Stimulated activated CD4-positive, alpha-beta T cell treated with anti-CD3 and anti-CD28 coated beads, Interleukin-2, amount 100 ng/mL, for 24 hours (primary cell): ENCODE measurements at places on chromosomes 6 and 20.

GRCh38 chr6:124260337-124260736 lies 456.7 kb downstream of the NKAIN2 start:
- no peak for DNase-seq

GRCh38 chr6:162699961-162700360 lies 27.6 kb downstream of the PRKN start:
- no peak for DNase-seq

DNA sequence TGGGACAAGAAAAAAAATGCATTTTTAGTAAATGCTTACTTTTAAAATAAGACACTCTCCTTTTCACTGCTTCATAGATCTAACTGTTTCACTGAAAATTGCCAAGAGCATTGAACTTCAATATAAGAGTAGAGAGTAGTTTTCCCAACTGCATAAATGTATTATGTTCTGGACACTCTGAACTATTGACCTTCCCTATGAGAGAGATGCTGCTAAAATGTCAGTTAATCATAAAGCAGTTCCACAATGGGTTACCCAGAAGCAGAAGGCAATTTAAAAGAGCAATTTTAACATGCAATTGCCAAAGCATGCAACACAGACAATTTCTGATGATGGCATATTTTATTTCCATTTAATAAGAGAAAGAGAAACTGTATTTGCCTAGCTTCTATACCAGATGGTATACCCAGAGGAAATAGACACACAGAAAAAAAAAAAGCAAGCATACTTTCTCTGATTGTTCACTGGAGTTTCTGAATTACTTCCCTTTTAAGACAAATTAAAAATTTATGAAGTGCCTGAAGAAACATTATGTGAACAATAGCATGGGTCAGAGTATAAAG lies 279.1 kb upstream of the THEMIS start:
- no peak for DNase-seq

DNA sequence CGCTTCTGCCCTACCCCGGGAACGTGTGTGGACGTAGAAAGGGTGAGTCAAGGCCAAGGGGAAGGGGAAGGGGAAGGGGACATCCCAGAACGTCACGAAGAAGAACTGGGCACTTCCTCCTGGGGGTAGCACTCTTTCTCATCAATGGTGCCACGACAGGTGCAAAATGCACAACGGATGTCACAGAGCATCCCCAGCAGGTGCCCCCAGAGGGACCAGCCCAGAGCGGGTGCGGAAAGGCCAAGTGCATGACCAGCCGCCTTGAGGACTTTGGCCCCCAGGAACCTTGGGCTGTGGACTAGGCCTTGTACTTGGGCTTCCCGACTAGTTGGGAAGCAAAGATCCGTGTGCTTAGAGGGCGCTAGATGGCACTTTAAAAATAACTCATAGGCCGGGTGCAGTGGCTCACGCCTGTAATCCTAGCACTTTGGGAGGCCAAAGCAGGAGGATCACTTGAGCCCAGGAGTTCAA lies 12.1 kb upstream of the SRC start:
- DNase-seq = no peak

DNA sequence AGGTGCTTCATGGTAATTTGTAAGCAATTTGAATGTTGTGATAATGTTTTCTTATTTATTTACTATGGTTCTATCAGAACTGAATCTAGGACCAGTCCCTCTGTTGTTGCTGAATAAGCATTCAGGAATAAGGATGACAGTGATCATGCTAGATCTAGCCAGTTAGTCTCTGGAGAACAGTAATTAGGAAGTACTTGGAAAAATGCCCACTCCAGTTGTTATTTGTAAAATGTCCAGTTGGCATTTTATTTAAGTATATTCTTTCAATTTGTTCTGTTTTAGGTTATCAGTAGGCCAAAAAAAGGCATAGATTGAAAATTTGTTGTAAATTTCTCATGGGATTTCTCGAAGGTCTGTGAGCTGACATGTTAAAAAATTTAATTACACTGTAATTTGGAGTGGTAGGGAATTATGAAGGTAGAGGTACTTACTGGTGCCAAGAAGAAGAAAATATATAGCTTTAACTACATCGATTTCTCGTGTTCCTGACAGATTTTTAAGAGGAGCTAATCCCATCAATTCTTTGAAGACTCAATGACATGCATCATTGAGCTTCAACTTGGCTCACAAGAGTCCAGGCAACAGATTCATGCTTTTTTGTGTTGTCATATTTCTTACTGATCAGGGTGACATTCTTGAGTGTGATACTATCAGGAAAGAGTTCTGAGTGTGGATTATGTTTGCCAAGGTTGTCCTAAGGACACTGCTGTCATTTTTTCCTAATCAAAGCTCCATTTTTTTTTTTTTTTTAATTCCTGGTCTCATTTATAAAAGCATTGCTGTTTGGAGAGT lies 177.3 kb downstream of the CARMIL1 start:
- no peak for DNase-seq

DNA sequence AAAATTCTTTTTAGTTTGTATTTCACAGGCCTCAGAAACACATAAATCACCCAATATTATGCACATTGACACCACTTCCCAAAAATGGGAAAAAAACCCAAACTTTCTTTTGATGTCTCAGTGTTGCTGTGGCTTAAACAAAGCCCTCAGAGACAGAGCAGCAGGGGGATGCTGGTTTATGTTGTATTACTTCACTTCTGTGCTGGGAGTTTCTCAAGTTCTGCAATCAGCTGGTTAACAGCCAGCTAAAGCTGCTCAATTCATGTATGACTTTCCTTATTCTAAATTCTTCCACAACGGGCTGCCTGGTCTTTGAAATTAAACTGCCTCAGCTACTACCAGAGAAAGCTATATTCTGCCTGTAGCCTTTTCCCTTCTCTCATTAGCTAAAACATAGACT lies 5.6 kb downstream of the FILIP1 start:
- DNase-seq = no peak

DNA sequence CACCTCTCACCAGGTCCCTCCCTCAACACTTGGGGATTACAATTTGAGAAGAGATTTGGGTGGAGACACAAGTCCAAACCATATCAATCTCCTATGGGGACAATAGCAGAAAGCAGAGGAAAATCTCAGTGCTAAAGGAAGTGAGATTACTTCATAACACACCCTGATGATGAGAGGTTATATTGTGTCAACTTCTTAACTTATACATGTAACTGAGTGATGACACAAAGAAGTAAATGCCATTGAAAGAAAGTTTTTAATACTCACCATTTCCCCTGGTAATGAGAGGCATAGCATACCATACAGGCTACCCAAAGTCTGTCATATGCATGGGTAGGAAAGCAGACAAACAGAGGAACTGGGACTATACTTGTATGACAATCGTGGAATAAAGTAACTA lies 137.2 kb downstream of the MMUT start:
- DNase-seq = no peak

DNA sequence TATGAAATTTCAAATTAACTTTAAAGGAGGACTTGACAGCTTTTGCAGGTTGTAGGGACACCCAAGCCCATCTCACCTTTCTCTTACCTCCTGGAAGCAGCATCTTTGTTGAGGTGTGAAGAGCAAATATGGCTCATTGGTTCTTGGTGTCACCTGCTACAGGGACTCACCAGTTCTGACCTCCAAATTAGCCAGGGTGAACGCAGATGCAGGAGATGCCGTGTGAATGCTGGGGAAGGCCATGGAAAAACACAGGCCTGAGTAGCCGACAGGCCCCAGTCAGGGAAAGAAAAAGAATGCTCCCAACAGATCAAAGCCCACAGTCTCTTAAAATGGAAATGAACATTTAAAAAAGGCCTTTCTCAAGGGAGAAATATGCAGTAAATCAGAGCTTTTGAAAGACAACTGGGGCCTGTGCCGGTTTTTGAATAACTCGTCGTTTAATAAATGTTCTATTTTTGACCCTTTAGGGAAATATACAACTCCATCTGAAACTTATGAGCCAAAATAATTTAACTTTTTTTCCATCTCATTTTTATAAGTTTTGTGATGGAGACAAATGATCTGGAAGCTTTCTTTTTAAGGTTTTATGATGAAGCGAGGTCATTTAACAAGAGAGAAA lies 167.5 kb downstream of the CD83 start:
- DNase-seq = no peak

DNA sequence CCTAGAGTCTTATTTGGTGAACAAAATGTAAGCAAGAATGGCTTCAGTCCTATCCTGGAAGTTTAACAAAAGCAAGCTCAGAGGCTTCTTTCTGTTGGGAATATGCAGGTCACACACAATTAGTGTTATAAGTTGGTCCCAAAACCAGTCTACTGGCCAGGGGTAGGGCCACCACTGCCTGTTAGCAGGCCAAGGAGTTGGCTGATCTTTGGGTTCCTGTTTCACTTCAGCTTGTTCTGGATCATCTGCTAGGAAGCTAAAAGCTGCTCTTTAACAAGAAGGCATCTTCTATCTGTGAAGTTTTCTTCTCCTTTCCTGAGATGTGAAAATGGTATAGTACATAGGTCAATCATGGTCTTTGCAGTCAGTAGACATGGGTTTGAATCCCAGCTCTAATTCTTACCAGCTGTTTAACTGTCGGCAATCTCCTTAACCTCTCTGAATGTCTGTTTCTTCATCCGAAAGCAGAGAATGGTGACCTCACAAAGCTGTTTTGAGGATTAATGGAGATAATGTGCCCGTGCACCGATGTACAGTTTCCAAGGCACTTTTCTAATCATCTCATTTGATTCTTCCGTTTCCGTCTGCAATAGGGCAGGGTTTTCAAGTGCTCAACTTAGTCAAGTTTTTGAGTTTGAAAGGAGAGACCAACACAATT lies 271.2 kb upstream of the TAB2 start:
- no peak for DNase-seq

- no peak for DNase-seq
These were observed 943 bp downstream of the ZUP1 start for GRCh38 chr6:116667623-116668022.

DNA sequence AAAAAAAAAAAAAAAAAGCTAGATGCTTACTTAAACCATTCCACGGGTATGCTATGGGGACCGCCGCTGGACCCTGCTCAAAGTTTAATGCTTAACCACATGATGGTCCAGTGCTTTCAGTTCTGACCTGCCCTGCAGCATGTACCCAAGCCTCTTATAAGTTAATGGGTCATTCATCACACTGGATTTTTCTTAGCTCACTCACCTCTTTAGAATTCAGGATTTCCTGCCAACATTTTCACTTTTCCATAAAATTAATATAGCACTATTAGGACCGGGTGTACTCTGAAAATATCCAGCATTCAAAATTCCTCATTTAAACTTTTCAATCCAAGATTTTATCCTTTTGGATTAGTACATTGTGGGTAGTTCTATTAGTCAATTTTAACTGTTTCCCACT lies 140.8 kb downstream of the ALDH8A1 start:
- DNase-seq = no peak

DNA sequence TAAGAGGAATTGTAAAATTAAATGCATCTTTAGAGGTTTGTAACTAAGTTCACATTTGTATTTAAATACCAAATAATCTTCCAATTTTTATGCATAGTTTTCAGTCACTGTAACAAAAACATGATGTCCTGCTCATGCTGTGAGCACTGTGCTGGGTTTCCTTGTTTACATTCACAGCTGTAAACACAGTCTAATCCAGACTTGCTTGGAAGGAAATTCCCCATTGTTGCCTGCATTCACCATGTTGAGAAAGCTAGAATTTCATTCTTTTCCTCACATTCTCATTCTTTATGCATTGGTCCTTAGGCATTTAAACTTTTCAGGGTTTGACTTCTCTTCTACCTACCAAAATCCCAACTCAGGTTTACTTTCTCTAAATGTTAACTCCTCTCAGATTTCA lies 242.0 kb upstream of the TBX18 start:
- DNase-seq = no peak

- DNase-seq = no peak
These were observed 10.2 kb upstream of the SLC22A3 start for GRCh38 chr6:160337991-160338390.

DNA sequence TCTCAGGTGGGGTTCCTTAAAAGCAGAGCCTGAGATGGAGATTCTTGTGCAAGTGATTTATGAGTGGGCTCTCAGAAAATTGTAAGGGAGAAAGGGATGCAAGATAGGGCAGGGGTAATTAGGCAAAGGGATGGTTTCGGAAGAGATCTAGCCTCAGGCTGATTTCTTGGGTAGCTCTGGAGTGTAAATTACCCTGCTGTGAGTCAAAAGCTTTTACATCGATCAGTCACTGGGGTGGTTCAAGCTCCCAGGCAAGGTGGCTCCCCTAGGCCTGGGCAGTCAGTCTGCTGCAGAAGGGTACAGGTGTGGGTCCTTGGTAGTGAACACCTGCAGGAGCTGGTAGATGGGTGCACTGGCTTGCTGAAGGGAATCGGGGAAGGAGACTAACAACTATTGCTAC lies 11.1 kb upstream of the PM20D2 start:
- DNase-seq = no peak

DNA sequence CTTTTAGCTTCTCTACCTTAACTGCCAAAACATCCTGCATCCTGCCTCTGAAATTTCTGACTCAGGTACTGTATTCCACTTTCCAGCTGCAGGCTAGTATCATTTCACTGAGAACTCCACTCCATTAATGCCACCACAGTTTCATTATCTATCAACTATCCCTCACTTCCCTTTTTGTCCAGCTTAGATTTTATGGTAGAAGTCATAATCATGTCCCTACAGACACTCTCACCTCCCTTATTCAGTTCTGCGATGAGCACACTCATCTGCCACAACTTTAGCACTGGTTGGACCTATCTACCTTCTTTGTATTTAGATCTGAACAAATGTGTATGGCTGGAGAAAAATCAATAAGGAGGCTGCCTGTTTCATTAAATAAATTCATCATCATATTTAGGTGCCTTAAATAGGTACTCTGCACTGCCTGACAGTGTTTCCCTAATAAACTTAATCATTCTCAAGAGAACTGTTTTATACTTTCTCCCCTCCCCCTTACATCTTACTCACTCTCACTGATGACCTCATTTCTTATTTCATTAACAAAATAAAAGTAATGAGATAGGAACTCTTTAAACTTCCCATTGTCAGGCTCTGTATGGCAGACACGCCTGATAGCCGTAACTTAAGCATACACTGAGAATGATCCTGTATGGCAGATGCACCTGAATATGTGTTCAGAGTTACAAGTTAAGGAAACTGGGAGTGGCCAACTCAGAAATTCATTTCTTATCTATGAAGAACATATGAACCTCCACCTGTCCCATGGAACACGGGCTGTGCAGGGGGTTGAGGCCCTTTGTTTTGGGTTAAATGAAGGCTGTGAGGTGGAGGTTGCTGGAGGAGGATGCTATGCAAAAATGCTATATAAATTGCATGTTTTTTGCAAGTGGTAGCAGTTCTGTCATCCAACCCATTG lies 95.3 kb upstream of the MAN1A1 start:
- DNase-seq = no peak

DNA sequence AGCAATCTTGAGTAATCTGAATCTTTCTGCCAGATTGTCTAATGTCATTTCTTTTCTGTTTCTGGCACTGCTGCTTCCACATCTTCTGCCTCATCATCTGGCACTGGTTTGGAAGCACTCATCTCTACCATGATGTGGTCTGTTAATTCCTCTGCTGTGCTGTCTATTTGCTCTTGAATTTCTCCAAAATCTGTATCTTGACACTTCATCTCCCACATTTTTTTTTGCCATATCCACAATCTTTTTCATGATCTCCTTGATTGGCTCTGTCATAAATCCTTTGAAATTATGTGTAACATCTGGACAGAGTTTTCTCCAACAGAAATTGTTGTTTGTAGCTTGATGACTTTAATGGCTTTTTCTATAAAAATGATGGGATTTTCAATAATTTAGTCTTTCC lies 417.8 kb upstream of the MANEA start:
- no peak for DNase-seq
